ENCODE measurements at places on chromosomes 3 and 15.
A peak's percentile ranks its signal among the peaks of the same experiment; 100 is the strongest.

- DNase-seq, result no peak
These were observed 215.3 kb upstream of the THRB start for GRCh38 chr3:24709956-24710355.

- DNase-seq, result no peak
These were observed 3.2 kb upstream of the TBC1D23 start for GRCh38 chr3:100257586-100257985.

- no peak for DNase-seq
These were observed 41.6 kb downstream of the POLG start for GRCh38 chr15:89293012-89293411.

DNA sequence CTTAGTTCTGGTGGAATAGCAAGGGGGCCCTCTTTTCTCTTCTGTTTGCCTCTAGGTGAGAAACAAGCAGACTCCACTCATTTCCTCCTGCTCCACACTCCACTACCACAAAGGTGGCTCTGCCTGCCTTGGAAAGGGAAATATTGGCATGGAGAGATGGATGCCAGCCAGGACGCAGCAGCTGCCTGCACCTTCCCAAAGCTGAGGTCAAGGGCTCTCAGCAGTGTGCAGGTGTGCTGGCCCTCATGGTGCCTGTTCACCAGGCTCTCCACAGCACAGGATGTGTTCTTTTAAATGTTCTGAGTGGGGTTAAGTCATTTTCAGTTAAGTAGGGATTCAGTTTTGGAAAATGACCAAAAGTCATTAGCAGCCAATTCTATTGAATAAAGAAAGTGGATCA lies 211.2 kb upstream of the STRIT1 start:
- no peak for DNase-seq

DNA sequence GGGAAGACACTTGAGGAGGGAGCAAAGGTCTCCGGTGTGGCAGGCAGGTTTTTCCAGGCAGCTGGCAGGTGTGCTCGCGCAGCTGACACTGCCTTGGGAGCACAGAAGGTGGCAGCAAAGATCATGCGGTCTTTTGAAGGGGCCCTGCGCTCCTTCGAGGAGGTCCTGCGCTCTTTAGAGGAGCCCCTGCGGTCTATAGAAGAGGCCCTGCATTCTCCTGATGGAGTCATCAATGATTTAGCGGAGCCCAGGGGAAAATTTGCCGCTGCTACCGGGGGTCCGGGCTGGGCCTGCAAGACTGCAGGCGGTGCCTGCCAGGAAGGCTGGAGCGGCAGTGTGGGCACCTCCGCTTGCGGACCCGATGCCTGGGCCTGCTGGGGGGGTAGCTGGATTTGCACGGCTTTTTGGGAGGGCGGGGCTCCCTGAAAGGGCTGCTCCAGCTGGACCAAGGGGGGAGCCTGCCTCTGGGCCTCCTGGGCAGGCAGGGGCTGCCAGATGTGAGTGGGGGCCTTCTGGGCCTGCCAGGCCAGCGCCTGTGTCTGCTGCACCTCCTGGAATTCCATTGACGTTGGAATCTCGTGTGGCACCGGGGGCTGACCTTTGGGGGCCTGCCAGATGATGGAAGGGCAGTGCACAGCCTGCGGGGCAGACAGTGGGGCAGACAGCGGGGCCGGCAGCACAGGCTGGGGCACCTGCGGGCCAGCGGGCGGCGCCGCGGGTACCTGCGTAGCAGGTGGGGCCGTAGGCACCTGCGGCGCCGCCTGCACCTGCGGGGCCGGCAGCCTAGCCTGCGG lies 2.1 kb downstream of the MAGEL2 start:
- DNase-seq, result no peak

GRCh38 chr3:187900993-187901755 lies 155.9 kb upstream of the BCL6 start:
- no peak for DNase-seq

GRCh38 chr3:141725036-141725435 lies 13.1 kb upstream of the RNF7 start:
- no peak for DNase-seq

- no peak for DNase-seq
These were observed 30.4 kb downstream of the FSTL1 start for GRCh38 chr3:120420360-120420759.

DNA sequence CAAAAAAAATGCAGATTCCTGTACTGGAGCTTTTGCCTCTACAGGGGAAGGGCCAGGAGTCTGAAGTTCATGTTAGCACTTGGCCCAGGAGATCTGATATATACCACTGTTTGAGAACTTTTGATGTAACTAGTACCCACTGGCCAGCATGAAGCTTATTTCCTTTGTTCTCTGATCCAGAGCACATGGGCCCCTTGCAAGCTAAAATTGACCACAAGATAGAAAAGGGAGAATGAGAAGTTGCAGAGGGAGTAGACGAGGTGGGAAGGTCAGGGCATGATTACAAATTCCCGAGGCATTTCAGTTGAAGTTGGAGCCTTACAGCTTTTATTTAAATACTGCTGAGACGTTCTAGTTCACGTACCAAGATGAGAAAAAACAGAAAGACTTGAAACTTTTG lies 28.2 kb downstream of the TGM4 start:
- DNase-seq, result no peak

DNA sequence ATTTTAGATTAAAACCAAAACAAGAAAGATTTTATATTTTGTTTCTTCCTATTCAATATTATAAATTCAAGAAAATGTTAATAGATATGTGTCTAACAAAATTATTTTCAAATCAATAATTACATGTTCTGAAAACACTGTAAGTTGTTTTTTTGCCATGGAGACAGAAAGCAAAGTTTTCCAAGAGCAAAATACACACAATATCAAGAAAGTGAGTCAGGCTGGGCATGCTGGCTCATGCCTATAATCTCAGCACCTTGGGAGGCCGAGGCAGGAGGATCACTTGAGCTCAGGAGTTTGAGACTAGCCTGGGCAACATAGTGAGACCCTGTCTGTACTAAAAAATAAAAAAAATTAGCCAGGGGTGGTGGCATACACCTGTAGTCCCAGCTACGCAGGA lies 71.7 kb downstream of the TTC23 start:
- no peak for DNase-seq

DNA sequence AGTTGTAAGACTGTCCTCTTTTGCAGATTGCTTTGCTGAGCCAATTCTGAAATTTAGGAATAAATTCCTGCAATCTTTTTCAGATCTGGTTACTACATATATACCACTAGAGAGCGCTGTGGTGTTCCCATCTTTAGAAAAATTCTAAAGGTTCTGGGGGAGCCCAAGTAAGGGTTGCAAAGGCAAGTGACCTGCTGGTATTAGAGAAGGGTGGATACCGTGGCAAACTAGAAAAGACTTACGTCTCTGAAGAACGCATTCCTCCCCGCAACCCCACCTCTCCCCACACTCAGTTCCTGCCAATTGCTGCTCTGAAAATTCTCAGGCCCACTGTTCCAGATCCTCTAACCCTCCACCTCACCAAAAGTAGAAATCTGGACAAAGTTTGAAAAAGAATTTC lies 48.5 kb downstream of the EFHB start:
- DNase-seq, result peak; percentile 8

- no peak for DNase-seq
These were observed 343.0 kb downstream of the PLOD2 start for GRCh38 chr3:145817870-145818483.

- DNase-seq, result no peak
These were observed 76.0 kb upstream of the ATP10A start for GRCh38 chr15:25939122-25939521.

GRCh38 chr15:31274496-31275330 lies 51.9 kb upstream of the KLF13 start:
- DNase-seq, result no peak

- no peak for DNase-seq
These were observed 18.6 kb downstream of the MTHFS start for GRCh38 chr15:79878078-79878705.

- DNase-seq, result no peak
These were observed 402 bp downstream of the WWTR1 start for GRCh38 chr3:149657321-149657925.

- no peak for DNase-seq
These were observed 68.4 kb downstream of the MTHFS start for GRCh38 chr15:79828447-79828846.

GRCh38 chr3:6680119-6680806 lies 180.7 kb upstream of the GRM7 start:
- no peak for DNase-seq

- DNase-seq, result no peak
These were observed 101.4 kb downstream of the CCNL1 start for GRCh38 chr3:157058392-157059071.

- no peak for DNase-seq
These were observed 33.5 kb downstream of the TKT start for GRCh38 chr3:53222183-53222901.

- no peak for DNase-seq
These were observed 45.8 kb downstream of the CEP152 start for GRCh38 chr15:48765022-48765421.

DNA sequence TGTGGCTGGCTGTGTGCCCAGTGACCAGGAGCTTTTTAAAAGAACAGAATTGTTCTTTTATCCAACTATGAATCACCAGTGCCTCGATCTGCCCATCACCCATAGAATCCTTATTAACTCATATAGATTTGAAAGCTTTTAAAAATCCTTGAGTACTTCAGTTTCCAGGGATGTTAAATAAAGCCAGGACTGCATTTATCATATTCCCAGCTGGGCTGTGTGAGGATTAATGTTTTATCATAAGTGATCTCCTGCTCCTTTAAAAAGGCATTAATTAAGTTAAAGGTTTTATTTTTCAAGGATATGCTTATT lies 234.0 kb downstream of the MYRIP start:
- no peak for DNase-seq

DNA sequence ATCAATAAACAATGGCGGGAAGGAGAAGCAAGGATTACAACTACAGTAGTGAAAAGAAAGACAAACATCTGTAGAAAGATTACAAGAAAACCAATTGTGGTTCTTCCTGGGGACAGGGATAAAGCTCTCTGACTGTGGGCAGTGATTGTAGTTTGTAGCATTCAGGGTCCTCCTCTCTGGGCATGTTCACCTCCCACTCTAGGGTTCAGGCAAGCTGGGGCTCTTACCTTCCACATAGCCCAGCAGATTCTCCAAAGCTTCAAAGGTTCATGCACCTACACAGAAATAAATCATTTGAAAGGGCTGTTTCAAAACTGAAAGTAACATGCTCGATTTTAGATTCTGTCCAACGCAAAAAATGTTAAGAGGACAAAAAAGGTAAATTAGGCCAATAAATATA lies 17.4 kb upstream of the UBE3A start:
- no peak for DNase-seq

- no peak for DNase-seq
These were observed 420.5 kb downstream of the NSUN3 start for GRCh38 chr3:94483403-94483802.

- no peak for DNase-seq
These were observed 56.9 kb downstream of the CADPS start for GRCh38 chr3:62818347-62818746.

- peak; percentile 93 for DNase-seq
These were observed at the start of gene NISCH for GRCh38 chr3:52455283-52456168. NISCH (plus strand) TSS chr3:52455604; CDS start chr3:52455642, 38 bp downstream.

GRCh38 chr3:150609988-150610387 lies 6.9 kb downstream of the SELENOT start:
- no peak for DNase-seq

GRCh38 chr3:108818404-108818803 lies 4.2 kb upstream of the TRAT1 start:
- DNase-seq, result peak; percentile 79

DNA sequence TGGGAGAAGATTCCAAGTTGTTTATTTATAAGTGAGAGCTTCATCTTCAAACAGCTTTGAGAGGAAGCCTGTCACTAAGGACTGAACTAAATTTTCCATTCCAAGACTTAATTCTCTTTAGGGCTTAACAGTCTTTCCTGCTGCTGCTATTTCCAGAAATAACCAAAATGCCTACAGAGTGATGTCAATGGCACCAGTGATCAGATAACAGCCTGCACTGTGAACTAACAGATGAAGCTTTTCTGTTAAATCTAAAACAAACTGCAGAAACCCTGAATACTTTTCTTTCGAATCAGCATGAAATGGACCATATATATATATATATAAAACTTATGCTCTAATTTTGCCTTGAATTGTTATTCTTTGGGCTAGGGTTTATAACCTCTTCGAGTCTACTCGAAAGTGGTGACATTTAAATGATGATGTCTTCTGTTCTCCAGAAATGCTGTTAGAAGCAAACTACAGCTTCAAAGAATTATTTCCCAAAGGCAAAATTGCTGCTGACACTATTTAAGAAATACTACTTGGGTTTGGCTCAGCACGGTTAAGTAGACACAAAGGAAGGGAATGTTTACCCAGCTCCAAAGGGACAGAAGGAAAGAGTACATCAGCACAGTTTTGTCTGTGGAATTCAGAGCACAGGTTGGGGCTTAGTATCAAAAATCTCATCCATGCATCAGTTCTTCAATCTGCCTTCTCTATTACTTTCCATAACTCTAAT lies 238.5 kb upstream of the LRRN1 start:
- no peak for DNase-seq

DNA sequence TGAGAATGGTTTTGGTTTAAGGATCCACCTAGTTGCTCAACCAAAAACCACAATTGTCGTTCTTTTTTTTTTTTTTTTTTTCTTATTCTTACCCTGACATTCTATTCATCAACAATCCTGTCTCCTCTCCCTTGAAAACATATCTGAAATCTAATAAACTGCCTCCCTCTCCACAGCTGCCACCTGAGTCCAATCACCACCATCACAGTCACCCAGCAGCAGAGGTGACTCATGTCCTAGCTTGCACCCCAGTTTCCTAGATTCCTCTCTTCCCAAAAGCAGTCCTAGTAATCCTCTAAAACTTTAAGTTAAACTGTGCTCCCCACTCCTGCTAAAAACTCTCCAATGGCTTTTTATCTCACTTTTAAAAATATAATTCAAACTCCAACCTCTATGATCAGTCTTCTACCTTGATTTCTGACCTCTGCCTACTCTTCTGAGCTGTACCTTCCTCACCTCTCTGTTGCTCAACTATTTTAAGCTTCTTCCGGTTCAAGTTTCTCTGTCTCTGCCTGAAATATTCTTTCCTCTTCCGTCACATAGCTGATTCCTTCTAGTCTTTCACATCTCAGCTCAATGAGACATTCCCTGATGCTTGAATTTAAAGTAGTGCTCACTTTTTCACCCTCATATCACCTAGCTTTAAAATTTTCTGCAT lies 33.7 kb upstream of the RBMS3 start:
- DNase-seq, result no peak

DNA sequence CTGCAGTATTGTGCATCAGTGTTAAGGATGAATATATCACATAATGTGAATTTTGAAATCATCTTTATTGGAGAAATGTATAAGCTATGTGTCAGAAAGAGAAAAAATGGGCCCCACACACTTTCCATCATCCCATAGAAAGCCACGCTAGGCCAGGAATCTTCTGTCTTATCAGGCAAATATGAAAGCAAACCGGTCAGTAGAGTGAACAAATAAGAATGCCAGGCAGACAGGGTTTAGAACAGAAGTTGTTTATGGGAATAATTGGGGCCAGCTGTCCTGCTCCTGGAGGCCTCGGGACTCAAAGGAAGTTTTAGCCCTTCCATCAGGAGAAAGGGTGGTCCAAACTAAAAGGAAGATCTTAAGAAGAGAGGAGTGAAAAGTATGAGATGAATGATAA lies 39.5 kb downstream of the ZNF280D start:
- DNase-seq, result no peak

DNA sequence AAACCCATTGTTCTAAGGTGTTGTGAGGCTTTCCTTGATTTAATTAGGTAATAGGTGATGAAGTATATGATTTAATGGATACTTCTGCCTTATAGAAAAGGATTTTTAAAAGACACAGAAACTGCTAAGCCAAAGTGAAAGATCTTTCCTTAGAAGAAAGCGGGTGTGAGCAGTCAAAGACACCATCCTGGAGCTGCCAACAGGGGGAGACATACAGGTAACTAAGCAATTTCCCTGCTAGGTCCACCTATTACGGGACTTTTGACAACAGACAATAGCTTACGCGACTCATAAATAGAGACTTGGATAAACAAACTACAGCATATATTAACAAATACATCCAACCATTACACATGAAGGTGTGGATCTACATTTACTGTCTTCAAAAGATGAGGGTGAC lies 669.5 kb downstream of the SQOR start:
- DNase-seq, result no peak

All from CD4-positive, alpha-beta T cell treated with Interleukin-6 at 100 ng/mL for 8 hours (primary cell).